ENCODE measurements at places on chromosomes 2 and 18. TPM values are rescaled to one million over a fixed set of nuclear protein-coding genes. Genes with fewer than 3 reads are reported as not detected.

Gene UGT1A4
- total RNA-seq, result not detected

Gene ARHGAP28
- total RNA-seq, result not detected

Gene ZNF521
- not detected for total RNA-seq

Gene HOXD12
- not detected for total RNA-seq

Gene ICA1L
- 5.1 TPM for total RNA-seq

Gene ZSWIM2
- not detected for total RNA-seq

Gene DSC1
- 0.16 TPM for total RNA-seq

Gene VRK2
- 26.0 TPM for total RNA-seq

Gene DSC3
- total RNA-seq, result not detected
